ENCODE measurements at places on chromosomes 13 and 19.
A peak's percentile ranks its signal among the peaks of the same experiment; 100 is the strongest.

GRCh38 chr13:75825161-75825560 is 189.0 kb downstream of the LMO7 start:
- no peak for DNase-seq

- DNase-seq, result peak; percentile 67
These were observed 240.6 kb downstream of the GGACT start for GRCh38 chr13:100347968-100348367.

- DNase-seq, result no peak
These were observed 2.8 kb downstream of the TBC1D17 start for GRCh38 chr19:49880162-49880869.

GRCh38 chr13:109906976-109907375 is 120.6 kb upstream of the IRS2 start:
- DNase-seq, result no peak

- no peak for DNase-seq
These were observed 406.2 kb downstream of the KLF5 start for GRCh38 chr13:73464758-73465616.

- DNase-seq, result no peak
These were observed 27.7 kb upstream of the FAM216B start for GRCh38 chr13:42753697-42754096.

GRCh38 chr13:91359631-91360030 is 12.1 kb downstream of the MIR17HG start:
- no peak for DNase-seq

DNA sequence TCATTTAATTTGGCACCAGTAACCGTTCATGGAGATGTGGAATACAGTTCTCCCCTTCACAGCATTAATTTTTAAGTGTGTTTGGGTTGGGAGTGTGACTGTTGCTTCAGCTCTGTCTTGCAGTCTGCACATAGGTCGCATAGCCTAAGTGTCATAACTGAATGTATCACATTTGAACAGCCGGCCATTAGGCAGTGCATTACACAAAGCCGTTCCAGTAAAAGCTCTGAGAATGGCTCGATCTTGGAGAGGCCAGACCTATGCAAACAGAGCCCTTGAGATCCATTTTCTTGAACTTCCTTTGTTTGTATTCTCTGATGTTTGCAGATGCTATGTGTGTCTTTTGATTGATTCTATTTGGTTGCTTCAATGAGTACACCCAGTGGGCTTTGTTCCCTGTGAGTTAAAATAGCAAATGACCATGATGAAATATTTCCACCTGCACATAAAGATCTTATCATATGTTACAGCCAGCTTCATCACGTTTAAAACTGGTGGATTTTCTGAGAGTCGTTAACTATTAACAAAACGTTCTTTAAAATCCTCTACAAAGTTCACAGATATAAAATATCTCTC is 1104.9 kb upstream of the SLC10A2 start:
- no peak for DNase-seq

DNA sequence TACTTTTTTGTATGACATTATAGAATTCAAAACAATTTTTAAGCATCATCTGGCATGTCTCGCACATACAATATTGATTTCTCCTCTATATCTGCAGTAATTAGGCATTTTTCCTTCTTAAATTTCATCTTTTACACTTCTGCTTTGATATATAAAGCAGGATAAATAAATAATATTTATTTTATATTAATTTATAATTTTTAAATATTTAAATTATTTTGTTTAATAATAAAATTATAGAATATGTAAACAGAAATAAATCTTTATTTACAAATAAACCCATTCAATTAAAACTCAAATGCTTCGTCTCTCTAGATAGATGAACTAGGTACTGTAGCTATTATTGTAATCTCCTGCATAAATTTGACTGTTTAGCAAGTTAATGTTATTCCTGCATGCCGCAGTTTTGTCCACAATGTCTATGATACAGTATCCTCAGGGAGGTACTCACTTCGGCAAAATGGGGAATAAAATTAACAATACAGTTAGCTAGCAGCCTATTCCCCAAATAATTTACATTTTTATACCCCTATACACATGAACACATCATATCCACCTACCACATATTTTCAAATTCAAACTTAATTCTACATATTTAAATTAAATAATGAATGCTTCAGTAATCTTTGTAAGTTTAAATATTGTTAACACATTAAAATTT is 473.6 kb upstream of the SLC10A2 start:
- no peak for DNase-seq

Measured in HCT116 (cell line).